ENCODE measurements at places on chromosomes 11 and 22. TPM values are rescaled to one million over a fixed set of nuclear protein-coding genes. Genes with fewer than 3 reads are reported as not detected.

FAM227A gene
- 0.16 TPM for total RNA-seq

CLMP gene
- total RNA-seq, result 69.9 TPM

MIOX gene
- total RNA-seq, result not detected

MAPK8IP2 gene
- 0.72 TPM for total RNA-seq
